ENCODE measurements at places on chromosomes 4 and X.

- no peak for DNase-seq
Observed at GRCh38 chr4:17316566-17316965, 195.3 kb downstream of the QDPR start.

DNA sequence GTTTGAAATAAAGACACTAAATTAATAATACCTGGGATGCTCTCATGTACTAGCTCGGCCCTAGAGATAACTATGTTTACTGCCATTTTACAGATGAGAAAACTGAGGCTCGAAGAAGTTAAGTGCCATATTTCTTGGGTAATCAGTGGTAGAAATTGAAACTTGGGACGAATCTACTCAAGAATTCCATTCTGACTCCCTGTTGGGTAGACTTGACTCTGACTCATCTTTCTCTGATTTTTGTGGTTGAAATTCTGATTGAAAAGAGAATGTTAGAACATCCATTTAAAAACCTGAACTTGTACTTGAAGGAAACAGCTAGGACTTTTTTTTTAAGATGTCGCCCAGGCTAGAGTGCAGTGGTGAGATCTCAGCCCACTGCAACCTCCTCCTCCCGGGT lies 50.1 kb upstream of the NSUN7 start:
- DNase-seq = no peak

DNA sequence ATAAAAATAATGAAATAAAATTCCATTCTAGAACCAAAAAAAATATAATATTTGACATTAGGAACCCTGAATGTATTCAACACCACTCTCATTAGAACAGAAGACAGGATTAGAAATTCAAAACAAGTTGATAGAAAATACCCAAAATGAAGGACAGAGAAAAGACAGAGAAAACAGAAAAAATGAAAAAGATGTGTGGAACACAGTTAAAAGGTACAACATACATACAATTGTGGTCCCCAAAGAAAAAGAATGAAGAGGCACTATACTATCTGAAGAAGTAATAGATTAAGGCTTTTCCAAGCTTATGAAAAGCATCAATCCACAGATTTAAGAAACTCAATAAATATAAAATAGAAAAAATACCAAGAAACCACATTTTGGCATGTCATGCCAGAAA lies 16.4 kb downstream of the ANKRD50 start:
- DNase-seq = no peak

DNA sequence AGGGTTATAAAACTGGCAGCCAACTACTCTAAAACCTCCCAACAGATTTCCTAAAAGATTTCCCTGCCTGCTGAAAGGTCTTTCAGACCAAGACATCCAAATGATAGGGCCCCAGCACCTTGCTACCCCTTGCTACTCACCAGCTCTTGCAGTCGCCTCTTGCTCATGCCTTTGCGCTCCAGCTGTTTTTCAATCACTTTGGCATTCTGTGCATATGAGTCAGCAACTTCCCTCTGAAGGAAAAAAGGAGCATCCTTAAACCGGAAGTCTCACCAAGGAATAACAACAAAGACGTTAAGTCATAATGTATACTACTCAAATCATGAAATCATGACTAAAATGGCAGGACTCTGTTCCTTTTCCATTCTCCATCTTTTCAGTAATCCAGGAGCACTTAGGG lies 24.0 kb downstream of the STEEP1 start:
- DNase-seq = no peak

GRCh38 chr4:137640156-137640837 lies 108.0 kb upstream of the PCDH18 start:
- no peak for DNase-seq

GRCh38 chr4:94228493-94229216 lies 21.0 kb downstream of the SMARCAD1 start:
- DNase-seq = no peak

DNA sequence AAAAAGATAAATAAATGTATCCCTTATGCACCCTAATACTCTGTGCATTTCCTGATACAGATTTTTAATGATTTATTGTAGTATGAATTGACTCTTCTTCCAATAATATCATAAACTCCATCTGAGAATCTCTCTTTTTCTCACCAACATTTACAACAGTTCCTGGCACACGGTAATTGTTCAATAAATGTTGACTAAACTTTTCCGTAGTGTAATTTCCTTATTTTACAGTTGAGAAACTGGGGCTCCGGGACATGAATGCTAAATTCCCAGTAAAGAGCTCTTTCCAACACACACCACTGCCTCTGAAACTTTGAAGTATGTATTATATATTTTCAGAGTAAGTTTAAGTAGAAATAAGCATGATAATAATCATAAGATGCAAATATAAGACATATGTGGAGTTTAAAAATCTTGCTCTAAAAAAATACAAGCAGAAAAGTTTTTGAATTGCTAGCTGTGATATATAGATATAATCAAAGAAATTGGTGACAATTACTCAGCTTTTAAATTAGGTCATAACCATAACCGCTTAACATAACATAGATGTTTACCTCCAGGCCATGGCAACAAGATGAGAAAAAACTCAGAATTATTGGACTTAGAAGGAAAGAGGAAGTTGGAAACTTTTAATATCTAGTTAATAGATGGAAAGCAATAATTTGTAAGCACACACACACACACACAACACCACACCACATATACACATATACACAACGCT lies 28.2 kb upstream of the ANTXR2 start:
- DNase-seq = no peak

- DNase-seq = no peak
Observed at GRCh38 chr4:184250795-184251669, 33.4 kb upstream of the ENPP6 start.

DNA sequence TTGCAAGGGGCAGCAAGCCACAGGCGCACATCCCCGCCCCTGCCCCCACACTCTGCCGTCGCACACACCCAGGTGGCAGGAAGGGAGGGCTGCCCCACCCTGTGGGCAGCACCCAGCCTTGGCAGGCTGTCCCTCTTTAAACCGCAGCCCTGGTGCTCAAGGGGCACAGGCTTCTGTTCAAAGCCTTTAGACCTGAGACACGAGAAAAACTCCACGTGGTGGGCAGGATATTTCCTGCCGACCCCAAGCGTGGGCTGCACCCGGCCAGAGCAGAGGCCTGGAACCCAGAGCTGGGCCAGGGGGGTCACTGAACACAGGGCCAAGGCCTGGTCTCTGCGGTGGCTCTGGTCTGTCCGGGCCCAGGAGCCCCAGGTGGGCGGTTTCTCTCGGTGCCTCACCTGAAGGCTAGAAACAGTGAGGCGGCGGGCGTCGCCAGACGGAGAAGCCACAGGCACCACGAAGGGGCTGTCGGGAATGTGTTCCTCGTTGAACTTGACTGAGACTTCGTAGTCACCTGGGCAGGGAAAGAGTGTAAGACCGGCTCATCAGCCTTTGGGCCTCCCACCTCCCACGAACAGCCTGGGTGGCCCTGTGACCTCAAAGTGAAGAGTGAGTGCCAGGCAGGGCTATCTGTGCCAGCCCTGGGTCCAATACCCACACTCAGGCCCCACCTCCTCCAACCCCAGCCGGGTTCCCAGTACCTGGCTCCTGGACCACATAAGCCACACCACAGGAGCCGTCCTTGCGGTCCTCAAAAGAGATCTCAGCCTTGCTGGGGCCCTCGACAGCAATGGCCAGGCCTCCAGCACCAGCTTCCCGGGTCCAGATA lies 23.0 kb downstream of the FLNA start:
- DNase-seq = no peak

DNA sequence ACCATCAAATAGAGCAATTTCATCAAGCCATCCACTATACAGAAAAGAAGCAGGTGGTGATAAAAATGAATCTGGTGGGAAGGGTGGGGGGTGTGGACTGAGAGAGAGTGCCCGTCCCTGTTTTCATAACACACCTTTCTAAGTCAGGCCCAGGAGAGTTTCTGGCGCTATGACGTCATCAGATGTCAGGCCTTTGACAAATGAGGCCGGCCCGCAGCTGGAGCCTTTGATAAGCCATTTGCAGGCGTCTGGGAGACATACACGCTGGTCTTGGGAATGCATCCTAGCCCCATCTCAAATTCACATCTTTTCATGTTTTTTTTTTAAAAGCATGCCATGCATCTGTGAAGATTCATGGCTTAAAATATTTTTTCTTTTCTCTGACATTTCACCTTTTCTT lies 404.5 kb downstream of the BCOR start:
- no peak for DNase-seq

DNA sequence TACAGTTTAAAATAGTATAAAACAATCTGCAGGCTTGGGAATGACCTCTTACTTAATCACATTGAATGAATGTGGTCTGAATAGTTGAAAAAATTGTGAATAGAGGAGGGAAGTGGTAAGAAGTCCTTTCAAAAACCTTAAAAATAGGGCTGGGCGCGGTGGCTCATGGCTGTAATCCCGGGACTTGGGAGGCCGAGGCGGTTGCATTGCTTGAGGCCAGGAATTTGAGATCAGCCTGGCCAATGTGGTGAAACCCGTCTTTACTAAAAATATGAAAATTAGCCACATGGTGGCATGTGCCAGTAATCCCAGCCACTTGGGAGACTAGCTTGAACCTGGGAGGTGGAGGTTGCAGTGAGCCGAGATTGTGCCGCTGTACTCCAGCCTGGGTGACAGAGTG lies 36.5 kb downstream of the HERC3 start:
- no peak for DNase-seq

Data from omental fat pad (tissue), 4 donors.